HFF-Myc (cell line): ENCODE measurements at places on chromosomes 1 and 21.
A peak's percentile ranks its signal among the peaks of the same experiment; 100 is the strongest.

DNA sequence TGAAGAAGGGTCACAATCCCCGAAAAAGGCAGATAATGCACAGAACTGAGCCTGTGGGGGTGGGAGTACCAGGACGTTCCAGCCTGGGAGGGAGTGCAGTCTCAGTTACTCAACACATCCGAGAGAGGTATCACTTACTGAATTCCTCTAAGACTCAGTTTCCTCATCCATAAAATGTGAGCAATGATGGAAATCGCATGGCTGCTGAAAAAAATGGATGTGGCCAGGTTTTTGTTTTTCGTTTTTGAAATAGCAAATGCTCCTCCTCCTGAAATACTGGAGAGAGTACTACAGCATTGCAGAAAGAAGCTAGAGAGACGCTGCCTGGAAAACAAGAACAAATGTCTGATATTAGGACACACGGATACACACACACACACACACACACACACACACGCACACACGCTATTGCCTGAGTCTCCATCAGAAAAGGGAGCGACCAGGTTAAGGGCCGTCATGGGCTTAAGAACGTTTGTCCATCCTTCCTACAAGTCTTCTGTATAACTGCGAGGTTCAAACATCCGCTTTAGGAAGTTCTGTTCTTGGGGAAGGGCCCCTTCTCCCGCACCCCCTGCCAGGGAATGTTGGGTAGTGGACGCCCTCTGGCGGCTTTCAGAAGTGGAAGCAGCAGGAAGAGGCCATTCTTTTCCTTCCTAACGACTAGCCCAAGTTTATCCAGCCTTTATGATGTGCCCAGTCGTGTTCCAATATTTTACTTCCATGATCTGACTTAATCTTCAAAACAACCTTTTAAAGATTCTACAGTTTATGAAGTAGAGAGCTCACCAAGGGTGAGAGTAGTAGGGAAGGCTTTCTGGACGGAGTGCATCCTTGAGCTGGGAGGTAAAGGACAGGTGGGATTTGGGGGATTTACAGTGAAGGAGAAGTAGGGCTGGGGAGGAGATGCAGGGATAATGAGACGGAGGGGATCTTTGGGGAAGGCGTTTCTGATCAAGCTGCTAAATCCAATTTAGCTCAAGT lies 699 bp upstream of the NES start:
- DNase-seq = no peak

- no peak for DNase-seq
Measured at GRCh38 chr1:32606565-32607371, 43.6 kb downstream of the ZBTB8OS start.

GRCh38 chr1:37752583-37753471 lies 12.1 kb downstream of the EPHA10 start:
- DNase-seq = no peak

- peak; percentile 39 for DNase-seq
Measured at GRCh38 chr1:111481387-111482221, 7.8 kb downstream of the C1orf162 start.

DNA sequence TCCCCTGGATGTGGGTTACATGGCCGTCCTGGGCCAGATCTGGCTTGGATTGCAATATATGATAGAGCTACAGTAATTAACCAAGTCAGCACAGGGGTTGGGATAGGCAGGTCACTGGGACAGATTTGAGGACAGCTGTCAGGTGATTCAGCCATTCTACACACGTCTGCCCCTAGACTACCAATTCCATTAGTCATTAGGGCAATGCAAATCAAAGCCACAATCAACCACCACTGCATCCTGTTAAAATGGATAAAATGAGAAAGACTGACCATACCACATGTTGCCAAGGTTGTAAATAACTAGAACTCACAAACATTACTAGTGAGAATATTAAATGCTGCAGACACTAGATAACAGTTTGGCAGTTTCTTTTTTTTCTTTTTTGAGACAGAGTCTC lies 16.0 kb downstream of the C21orf58 start:
- DNase-seq = no peak

GRCh38 chr1:174794861-174795260 lies 204.9 kb upstream of the CACYBP start:
- no peak for DNase-seq

- DNase-seq = no peak
Measured at GRCh38 chr1:75172556-75172955, 38.4 kb downstream of the LHX8 start.

DNA sequence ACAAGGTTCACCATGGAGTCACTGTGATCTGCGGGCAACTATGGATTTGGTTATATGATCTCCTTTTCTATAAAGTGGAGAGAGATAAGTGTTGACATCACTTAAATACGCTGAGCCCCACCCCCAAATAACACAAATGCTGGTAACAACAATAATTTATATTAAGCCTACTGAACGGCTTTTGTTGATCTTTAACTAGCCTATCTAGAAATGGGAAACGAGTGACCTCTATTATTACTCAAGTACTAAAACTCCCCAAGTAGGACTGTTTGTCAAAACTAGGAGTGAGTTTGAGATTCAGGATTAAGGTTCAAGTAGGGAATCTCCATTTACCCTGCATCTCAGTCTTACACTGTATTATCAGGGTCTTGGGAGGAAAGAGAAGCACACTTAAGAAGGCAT lies 52.2 kb downstream of the MAP3K7CL start:
- DNase-seq = no peak

DNA sequence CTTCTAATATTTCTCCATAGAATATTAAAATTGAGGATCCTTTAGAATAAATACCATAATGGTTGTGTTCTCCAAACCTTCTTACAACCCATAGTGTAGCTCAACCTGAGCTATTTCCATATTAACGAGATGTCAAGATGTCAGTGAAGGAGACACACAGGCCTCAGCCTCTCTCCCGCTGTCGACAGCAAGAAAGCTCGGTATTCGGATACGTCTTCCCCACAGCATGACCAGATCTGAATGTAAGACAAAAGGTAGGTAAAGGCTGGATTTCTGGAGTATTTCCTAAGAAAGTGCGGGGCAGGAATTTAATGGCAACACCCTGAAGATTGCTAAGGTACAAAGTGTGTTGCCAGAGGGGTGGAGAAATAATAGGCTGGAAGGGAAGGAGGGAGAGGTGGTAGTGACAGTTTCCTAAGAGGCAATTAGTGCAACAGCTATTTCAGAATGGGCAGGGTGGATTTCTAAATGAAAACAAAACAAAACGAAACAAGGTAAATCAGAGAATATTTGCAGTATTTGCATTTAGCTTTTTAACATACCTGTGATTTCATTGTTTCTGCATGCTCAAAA lies 1.7 kb downstream of the ADSS2 start:
- no peak for DNase-seq

- DNase-seq = no peak
Measured at GRCh38 chr1:196660852-196661251, 9.0 kb downstream of the CFH start.

- DNase-seq = no peak
Measured at GRCh38 chr1:167093846-167094516, at the start of gene STYXL2. Gene STYXL2, plus strand, starts transcription at chr1:167094075. Its CDS starts 775 bp downstream, at chr1:167094850.

- DNase-seq = no peak
Measured at GRCh38 chr1:212434992-212435391, 2.3 kb downstream of the NENF start.

DNA sequence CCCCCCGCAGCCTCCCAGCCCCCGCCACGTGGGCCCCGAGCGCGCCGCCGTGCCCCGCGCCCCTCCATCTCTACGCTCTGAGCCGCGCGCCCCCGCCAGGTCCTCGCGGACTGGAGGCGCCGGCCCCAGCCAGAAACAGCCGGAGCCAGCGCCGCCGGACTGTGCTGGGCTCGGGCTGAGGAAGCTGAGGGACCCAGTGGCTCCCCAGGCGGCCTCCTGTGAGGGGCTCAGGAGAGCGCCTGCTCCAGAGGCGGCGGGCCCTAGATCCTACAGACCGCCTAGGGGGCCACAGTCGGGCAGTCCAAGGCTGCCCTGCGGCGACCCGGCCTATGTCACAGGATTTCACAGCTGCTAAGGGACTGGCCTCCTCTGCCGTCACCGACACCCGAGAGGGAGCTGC lies 82.1 kb downstream of the NENF start:
- DNase-seq = no peak

DNA sequence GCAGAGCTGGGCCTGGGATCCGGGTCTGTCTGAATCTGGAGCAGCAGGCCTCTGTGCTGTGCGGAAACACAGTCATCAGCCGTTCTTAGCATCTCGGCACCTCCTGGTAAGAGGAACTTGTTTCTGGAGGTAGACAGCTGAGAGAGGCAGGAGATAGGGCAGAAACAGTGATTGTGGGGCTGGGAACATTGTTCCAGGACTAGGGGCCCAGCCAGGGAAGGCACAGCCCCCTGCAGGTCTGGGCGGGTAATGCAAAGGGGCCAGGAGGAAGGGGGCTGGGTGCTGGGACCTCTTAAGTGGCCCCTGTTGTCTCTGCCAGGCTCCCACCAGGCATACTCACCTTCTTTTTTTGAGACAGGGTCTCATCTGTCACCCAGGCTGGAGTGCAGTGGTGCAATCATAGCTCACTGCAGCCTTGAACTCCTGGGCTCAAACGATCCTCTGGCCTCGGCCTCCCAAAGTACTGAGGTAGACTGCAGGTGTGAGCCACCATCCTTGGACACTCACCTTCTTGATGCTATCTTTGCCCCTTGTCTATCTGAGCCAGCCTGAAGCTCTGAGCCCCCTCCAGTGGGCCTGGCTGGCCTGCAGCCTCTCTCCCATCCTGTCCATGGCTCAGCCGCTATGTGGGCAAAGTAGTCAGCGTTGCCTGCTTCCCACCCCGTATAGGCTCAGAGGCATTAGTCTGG lies 134.3 kb upstream of the ZBTB40 start:
- DNase-seq = no peak

DNA sequence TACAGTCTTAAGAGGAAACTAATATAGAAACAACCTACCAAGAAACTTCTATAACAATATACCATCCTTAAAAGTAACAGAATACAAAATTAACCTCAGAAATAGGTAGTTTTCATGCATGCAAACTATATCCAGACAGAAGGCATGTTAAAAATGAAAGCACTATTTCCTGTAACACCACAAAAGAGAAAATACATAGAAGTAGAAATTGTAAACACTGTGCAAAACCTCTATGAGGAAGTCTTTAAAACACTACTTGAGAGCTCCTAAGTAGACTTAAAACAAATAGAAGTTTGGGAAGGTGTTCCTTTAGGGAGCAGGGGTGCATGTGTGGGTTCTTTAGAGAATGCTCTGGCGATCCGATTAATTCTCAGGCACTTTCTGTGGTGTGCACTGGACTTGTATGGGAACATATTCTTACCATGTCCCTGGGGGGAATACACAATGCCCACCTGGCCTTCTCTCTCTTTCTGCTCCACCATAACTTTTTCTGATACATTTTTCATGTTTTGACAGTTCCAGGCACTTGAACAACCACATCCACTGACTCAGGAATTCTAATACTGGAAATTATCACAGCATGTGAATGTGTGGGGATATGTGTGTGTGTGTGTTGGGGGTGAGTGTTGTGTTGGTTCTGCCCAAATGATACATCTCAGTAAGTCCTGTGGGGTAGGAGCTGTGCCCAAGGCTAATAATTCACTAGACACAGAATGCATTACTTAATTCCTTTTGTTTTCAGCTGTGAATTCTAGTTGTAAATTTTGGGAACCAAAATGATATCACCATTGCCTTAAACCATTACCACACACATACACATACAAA lies 866.3 kb upstream of the B3GALT2 start:
- DNase-seq = no peak

DNA sequence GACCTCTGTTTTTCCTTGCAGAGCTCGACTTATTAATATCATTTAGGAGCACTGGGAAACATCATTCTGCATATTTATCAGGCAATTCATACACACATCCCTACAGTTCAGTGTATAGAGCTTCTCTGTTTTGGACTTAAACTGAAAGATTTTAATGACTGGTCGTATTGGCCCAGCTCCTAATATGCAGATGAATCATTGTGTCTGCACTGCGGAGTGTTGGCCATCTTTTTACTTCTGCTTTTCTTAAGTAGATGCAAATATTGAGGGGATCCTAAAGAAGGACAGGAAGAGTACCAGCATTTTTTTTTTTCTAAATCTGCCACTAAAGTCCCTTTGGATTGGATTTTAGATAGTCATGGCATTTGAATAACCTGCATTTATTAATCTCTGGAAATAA lies 154.8 kb downstream of the BACH1 start:
- no peak for DNase-seq

DNA sequence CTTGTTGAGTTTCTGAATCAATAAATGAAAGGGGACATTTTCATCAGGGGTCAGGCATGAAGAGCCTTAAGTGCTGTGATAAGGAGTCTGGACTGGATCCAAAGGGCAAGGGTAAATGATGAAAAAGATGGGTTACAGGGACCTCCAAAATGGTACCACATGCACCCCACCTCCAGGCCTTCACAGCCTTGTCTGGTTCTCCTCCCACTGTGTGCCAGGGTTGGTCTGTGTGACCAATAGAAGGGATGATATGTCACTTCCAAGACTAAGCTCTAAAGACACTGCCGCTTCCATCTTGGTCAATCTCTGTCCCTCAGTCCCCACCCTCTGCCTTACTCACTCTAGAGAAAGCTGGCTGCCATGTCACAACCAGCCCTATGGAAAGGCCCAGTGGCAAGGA lies 140.6 kb downstream of the ZNF281 start:
- no peak for DNase-seq

DNA sequence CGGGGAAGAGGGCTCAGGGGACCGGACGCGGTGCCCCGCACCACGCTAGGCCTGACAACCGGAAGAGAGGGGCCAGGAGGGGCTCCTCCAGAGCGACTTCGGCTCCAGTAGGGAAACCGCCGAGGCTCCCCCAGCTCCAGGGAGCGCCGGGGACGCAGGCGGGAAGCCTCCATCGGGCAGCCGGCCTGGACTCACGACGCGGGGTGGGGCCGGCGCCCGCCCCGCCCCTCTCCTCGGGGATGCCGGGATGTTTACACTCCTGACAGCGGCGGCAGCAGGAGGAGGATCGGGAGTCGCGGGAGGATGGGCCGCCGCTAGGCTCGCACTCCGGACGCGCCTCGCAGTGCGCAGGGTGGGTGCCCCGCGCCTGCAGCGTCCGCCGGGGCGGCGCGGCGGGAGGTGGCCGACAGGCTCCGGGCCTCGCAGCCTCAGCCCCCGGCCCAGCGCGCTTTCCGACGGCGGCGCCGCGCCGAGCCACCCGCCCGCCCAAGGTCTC lies at the start of gene NEK7:
Gene NEK7, plus strand, starts transcription at position 254 of the 496 bp plus-strand sequence. CDS start 75,583 bp downstream, outside the sequence.
- no peak for DNase-seq

GRCh38 chr1:29324202-29324601 lies 87.9 kb downstream of the PTPRU start:
- DNase-seq = no peak

DNA sequence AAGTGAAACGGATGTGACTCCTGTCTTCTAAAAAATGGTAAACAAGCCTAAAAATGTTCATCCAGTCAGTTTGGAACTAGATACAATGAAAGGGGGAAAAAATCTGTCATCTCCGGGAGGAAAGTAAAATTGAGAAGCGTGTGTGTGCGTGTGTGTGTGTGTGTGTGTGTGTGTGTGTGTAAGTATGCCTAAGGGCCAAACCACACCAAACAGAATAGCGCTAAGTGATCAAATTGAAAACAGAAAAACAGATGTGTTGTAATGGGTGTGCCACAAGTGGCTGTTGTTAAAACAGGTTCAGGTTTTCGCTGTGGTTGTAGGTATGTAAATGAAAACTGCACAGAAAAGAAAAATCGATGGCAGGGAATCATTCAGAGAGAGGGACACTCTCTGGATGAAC lies 106.7 kb downstream of the RNF220 start:
- no peak for DNase-seq

- peak; percentile 19 for DNase-seq
Measured at GRCh38 chr1:213374369-213374768, 323.3 kb downstream of the RPS6KC1 start.
